ENCODE measurements at places on chromosomes 13 and 19.

- DNase-seq, result no peak
Observed at GRCh38 chr19:3521104-3521445, 15.0 kb downstream of the FZR1 start.

DNA sequence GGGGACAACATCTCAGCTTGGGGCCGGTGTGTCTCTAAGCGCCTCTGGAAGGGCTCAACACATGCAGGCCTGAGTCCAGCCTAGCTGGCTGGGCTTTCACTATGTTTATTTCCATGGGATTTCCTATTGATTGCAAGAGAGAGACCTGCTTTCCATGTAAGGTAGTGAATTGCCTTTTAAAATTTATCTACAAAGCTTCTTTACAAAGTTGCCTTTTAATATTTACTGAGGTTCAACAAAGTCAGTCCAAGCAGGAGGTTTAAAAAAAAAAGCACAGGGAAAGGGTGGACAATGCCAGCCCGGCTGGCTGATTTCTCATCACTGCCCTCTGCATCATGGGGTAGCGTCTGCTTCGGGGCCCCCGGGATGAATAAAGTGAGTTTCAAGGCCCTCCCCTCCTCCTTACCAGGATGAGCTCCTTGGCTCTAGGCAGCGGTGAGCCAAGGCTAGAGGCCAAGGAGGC is 15.8 kb downstream of the TLE2 start:
- DNase-seq, result no peak

GRCh38 chr19:44788971-44789370 is 11.3 kb downstream of the CBLC start:
- DNase-seq, result no peak

DNA sequence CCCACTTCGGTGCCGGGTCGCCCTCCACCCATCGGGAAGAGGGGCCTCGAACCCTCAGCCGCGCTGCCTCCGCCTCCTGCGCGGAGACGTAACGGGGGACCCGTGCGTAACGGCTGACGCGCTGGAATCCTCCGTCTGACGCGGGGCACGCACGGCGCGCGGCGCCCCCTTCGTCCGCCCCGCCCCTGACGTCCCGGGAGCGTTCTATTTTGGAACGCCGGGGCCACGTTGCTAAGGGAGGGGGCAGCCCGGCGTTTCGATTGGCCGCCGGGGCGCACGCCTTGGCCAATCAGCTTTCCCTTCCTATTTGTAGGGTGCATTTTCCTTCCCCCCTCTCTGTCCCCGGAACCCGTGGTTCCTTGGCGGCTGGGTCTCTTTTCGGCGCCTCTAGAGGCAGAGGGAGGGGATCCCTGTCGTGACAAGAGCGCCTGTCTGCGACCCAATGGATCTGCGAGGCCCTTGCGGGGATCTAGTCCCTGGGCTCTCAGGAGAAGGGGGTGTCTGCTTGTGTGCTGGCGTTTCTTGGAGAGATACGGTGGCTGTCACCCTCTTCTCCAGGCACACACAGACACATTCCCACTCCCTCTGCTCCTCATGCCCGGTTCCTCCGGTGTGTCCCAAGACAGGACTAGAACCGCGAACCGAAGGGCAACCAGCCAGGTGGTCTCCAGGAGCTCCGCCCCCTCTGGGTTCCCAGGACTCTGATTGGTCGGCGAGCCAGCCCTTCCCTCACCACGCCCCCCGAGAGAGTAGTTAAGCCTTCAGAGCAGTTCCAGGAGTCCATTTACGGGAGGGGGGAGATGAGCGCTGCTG is 1.5 kb downstream of the FOSB start:
- peak; percentile 88 for DNase-seq

- DNase-seq, result no peak
Observed at GRCh38 chr13:103055166-103055565, 11.1 kb downstream of the SLC10A2 start.

DNA sequence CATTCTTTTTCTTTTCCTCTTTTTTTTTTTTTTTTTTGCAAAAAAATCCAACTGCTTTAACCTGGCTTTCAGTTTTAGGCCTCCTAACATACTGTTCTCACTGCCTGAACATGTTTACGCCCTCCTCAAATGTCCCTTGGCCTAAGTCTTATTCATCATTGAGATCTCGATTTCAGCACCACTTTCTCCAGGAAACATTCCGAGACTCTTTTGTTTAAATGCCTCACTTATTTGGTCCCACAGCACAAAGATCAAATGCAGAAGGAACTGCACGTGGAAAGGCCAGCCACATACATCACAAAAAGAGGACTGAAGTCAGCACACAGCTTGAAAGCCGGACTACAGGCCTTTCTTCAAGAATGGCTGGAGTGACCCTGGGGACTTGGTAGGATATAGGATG is 79.2 kb upstream of the POMP start:
- no peak for DNase-seq

All from right lobe of liver (tissue), 6 donors.